ENCODE measurements at places on chromosomes 7 and 10. TPM values are rescaled to one million over a fixed set of nuclear protein-coding genes. Genes with fewer than 3 reads are reported as not detected.

- no peak for DNase-seq
Observed at GRCh38 chr10:107083388-107084009, 81.0 kb downstream of the SORCS1 start.

Gene SLC18A3
- polyA plus RNA-seq: not detected

DNA sequence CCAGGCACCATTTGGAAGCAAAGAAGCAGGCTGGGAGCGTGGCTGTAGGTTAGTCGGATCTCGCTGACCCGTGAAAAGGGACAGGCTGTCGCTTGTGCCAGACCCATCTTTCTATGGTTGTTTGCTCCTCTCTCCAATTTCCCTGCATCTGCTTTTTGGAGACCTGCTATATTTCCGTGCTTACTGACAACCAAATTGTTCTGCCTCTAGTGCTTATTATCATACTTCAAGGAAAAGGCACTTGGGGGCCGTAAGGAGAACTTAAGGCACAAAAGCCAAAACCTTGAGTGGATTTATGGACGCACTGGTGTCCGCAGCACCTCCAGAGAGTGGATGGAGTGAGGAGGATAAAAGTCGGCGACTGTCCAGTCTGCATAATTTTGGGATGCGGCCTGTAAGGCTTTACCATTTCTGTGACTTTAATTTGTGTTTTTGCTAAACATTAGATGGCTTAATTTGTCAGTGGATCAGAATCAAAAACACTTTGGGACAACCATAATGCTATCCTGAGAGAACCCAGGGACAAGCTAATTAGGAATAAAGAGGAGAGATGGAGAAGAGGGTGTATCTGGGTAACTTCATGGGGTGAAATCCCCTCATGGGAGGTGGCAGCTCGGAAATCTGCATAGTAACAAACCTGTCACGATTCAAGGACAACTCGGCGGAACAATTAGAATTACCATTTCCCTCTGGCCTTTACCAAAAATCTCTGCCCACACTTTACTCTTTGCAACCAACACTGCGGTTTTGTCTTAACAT is 206.7 kb downstream of the HDAC9 start:
- DNase-seq: no peak

DNA sequence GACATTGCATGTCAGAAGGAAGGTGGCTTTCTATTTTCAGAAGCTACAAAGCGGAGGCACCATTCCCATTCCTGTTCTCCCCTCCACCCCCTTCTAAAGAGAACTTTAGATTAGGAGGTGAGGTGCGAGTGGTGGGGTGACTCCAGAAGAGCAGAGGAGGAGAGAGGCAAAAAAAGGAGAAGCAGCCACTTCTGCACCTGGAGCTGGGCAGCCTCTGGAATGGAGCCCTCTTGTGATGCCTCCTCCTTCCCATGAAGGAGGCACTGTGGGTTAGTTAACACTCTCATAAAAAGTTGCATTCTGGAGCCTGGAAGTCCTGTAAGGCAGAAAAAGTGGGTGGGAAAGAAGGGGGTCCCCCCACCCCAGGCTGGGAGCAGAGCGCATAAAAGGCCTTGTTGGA is 4.8 kb downstream of the PTF1A start:
- DNase-seq: no peak

Gene PARP12
- 11.3 TPM for polyA plus RNA-seq

DNA sequence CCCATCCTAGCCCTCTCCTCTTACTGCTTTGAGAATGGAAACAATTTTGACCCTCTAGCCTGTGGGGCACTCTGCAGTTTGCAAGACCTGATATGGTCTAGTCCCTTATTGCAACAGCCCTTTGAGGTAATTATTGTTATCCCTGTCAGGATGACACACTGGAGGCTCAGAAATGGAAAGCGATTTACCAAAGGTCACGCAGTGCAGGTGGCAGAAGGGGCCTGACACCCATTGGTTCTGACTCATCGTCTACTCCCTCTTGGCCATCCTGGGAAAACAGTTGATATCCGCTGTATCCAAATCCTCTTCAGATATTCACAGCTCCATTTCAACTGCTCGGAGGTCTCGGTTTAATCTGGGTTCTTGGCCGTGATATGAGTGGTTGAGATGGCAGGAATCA is 44.7 kb upstream of the AQP1 start:
- DNase-seq: no peak

Gene ANKRD1
- polyA plus RNA-seq: 143 TPM

Gene SUFU
- polyA plus RNA-seq: 14.6 TPM

DNA sequence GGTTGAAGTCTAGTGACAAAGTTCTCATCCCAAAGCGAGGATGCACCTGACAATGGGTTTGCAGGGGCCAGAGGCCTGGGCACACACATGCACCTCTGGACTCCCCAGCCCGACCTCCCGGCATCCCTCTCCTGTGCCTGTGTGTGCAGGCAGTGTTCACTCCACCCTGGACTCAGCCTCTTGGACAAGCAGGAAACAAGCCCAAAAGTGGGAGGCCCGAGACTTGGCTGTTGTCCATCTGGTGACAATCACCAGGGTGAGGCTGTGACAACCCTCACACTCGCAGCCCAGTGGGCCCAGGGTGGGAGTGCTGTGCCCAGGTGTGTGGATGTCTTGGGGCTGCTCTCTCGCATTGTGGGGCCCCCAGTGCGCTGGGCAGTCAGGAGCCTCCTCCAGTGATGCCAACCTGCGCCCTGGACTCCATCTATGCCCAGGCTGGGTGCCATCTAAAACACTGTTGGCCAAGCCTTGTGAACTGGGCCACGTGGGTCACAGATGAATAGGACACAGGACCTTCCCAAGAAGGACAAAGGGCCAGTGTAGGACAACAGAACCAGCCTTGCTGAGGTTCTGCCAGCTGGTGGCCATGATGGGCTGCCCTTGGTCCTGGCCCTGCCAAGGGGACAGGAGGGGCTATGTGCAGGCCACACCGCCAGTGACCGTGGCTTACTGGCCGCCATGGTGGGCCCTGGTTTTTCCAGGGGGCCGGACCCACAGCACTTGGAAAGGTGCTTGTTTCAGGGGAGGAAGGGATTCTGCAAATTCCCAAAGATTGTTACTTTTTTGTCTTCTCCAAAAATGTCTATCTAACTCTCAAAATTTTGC is 144.3 kb downstream of the TCERG1L start:
- DNase-seq: no peak

DNA sequence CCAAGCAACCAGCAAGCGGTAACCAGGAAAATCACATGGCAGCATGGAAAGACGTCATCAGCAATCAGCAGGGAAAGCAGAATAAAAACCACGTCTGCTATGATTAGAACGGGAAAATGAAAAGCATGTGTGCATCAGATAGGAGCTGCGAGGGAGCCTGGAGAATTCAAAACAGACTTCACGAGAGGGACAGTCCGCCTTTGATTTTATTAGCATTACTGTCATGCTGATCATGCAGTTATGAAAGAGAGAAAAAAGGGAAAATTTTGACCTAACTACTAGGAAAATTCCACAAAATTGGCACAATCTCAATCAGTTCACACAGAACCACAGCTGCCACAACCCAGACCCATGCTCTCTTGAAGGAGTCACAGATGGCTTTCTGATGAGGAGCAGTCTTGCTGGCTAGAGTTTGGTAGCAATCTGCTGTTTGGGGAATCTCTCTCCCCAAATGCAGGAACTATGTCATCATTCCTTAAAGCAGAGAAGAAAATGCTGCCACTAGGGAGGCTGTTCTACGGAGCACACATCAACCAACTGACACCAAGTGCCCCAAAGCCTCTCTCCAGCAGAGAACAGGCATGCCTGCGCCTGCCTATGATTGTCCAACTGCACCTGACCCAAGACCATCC is 295.9 kb downstream of the TNS3 start:
- peak; percentile 19 for DNase-seq

DNA sequence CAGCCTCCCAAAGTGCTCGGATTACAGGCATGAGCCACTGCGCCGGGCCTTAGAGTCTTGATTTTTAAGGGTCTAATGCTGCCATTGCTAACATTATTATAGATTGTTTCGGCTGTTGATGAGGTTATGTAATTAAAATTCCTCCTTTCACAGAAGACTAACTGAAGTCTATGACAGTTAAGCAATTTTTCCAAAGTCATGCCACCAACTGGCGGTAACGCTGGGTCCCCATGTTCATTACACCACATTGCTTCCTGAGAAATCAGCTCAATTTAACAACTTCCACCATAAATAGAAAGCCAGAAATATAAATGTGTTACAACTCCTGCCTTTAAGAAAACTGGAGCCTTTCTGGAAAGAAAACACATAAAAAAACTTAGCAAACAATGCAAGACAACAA is 3.5 kb downstream of the ERLIN1 start:
- DNase-seq: no peak

DNA sequence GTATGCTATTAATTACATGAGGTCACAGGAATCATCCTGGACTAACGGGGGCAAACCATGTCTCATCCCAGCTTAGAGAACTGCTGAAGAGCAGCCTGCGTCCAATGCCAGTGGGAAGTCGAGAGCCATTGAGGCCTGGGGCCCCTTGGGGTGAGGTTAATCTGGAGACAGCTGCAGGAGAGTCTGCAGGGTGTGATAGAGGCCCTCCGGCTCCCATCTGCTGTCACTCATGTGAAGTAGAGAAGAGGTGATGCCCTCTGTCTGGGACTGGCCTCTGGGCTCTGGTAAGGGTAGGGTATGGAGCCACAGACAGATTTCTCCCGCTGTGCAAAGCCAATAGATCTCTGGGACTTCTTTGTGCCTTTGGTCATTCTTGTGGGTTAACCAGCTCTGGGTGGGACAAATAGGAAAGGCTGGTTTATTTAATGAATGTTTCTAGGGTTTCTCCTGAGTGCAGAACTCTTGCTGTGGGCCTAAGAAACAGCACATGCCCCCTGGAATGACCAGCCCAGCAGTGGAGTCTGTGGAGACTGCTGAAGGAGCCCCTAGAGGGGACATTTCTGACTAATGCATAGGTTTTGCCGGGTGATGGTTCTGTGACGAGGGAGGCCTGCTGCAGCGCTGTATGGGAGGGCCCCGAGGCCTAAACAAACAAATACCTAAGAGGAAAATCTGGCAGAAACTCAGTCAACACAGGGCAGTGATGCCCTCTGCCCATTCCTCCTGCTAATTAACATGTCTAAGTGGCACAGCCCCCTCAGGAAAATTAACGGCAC is 34.5 kb downstream of the CRHR2 start:
- DNase-seq: no peak

Gene BTBD16
- 0.13 TPM for polyA plus RNA-seq

GRCh38 chr10:73593110-73593509 is 2.0 kb upstream of the USP54 start:
- no peak for DNase-seq

GRCh38 chr10:111357859-111358258 is 281.0 kb downstream of the ADRA2A start:
- DNase-seq: no peak

Gene HMX2
- not detected for polyA plus RNA-seq

Gene ELN
- 91.6 TPM for polyA plus RNA-seq
